ENCODE measurements at places on chromosomes 3 and 15.
A peak's percentile ranks its signal among the peaks of the same experiment; 100 is the strongest.

DNA sequence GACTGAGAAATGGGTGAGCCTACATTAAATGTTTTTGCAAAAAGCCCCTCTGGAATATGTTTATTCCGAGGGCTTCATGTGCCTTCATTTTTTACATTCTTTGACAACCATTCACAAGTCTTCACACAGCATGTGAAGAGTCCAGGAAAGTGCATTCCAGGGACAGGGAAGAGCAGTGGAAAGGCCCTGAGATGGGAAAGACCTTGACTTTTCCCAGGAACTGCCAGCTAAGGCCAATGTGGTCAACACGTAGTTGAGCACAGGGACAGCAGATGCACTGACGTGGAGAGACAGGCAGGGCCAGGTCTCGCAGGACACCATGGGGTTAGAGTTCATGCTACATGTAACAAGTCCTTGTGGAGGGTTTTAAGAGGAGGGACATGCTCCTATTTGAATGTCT, 21.7 kb downstream of the SSR3 start:
- DNase-seq, result no peak

DNA sequence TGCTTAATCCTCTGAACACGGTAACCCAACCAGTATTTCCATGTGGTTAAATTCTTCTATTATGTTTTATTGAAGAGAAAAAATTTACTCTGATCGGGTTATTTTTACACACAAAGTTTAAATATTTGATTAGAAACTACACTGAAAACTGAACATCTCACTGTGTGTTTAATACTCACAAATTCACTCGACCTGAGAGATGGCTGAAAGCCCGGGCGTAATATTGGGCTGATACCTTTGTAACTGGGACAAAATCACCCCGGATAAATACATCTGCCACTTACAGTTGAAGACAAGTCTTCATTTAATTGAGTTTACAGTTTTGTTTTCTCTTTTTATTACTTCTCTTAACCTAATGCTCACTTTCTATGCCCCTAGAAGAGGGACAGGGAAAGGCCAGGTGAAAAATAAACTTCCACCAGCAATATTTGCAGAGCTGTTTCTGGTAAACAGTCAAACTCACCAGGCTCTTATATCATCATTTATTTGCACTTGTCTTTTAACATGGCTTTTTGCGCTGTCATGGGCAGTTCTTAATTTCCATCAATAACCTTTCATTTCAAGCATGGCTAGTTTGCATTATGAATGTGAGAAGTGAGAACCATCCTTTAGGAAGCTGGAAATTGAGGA, 145.6 kb upstream of the TMCO5A start:
- DNase-seq, result no peak

DNA sequence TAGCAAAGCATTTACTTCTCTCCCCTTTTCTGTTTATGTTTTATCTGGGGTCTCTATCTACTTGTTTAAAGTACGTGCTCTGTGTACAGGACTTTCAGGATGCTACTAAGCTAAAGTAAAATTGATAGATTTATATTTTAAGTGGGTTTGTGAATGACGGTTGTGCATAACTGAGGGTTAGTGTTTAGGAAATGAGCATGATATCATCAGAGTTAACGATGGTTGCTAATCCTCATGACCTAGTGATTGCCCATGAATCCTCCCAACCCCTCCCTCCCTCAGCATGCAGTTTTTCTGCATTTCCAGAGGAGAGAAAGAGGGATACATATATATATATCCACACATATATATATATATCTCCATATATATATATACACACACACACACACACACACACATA, 957.2 kb downstream of the TUSC7 start:
- no peak for DNase-seq

- peak; percentile 87 for DNase-seq
Measured at GRCh38 chr15:31867536-31868442, 162.5 kb upstream of the CHRNA7 start.

DNA sequence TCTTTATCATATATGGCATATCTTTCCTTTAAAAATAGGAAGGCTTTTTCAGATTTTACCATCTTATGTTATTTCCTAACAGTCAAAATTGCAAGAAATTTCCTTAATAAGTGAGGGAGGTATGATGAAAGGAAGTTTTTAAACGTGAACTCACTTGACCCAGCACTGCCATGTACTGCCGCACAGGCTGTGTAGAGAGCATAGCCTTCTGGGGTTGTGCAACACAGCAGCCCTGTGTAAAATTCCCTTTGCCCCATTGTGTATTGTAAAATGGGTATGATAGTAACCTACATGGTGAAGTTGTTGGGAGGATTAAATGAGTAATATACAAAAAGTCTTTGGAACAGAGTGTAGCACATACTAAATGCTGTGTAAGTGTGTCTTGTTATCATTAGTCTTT, 78.6 kb downstream of the PEX5L start:
- DNase-seq, result no peak
